Activated CD4-positive, alpha-beta T cell treated with anti-CD3 and anti-CD28 coated beads for 36 hours (primary cell): ENCODE measurements at places on chromosomes 1 and 21.

- DNase-seq, result no peak
Observed at GRCh38 chr1:22376976-22377375, 74.7 kb upstream of the ZBTB40 start.

DNA sequence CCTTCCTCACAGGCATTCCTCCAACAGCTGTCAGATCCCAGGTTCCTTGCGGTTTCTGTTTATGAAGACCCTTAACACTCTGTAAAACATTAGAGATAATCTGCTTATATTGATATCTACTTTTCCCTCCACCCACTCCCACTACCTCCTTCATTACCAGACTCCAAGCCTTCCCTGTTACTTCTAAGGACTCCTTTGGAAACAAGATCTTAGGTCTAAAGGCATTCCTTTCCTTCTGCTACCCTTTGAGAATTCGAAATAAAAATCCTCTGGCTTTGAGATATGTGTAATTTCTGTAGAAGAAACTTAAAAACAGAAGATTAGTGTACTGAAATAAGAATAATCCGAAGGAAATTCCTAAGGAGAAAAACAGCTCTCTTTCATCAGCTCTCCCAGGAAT, 23.7 kb upstream of the LYPLAL1 start:
- DNase-seq, result no peak

DNA sequence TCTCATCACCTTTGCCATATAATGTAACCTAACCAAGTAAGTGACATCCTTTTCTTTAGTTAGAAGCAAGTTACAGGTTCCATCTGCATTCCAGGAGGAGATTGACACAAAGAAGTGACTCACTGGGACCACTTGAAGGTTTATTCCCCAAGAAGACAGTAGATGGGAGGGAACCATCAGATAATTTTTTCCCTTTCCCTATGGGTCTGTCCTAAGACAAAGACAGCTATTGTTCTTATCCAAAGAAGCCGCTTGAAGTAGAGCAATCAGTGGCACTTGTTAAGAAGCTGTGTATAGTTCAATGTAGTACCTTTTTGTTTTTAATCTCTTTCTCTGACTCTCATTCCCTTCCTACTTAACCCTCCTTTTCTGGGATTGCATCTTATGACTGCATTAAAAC, 139.9 kb upstream of the B3GALT2 start:
- no peak for DNase-seq

DNA sequence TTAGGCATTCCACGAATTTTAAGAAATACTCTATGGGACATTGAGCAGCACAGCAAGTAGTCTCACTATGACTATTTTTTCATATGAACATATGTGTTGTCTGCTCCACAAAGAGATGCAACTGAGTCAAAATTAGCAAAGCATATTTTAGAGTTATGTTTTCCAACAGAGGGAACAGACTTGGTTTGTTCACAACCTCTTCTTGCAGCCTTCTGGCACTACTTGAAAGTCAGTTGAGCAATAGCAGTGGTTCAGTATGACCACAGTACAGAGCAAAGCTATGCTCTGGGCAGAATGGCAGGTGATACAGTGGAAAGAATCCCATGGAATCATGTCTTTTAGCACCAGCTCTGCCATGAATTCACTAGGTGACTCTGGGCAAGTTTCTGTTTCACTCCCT, 5.2 kb downstream of the CCN1 start:
- DNase-seq, result no peak

DNA sequence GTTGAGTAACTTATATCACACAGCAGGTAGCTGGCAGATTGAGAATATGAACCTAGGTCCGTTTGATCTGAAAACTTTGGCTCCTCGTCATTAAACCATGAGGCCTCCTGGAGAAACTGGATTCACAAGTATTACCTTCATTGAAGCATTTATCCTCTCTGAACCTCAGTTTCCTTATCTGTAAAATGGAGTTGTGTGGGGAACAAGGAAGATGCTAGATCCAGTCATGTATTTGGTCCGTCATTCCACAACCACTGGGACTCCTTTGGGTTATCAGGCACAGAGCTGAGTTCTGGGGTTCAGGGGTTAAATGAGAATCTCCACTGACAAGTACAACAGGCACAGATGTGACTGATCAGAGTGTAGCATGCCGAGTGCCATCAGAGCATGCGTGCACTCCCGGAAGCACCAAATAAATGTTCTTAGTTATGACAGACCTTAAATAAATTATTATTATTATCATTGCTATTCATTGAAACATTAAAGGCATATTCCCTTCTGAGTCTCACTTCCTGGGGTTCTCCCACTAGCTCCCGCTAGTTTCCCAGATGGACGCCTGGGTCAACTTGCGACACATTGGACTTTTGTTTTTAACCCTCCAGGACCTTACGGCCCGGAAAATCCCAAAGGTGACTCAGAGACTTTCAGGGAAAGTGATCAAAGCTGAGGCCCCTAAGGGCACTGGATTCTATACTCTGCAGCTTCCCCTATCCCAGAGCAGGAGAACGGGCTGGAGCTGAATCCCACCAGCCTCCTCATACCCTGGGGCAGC, 130.6 kb downstream of the PLPP3 start:
- no peak for DNase-seq

DNA sequence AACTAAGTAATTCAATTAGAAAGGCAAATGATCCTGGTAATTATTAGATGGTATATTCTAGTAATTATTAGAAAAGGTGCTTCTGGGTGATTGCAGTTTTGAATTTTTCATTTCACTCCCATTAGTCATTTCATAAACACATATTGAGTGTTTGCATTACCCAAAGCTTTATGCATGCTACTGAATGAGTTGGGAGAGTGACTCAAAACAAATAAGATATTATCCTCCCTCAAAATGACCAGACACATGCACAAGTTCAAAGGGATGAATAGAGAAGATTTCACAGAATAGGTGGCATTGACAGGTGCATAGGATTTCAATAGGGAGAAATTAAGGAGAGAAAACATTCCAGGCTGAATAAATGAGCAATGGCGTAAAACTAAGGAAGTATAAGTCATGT, 84.7 kb downstream of the PHTF1 start:
- DNase-seq, result no peak

DNA sequence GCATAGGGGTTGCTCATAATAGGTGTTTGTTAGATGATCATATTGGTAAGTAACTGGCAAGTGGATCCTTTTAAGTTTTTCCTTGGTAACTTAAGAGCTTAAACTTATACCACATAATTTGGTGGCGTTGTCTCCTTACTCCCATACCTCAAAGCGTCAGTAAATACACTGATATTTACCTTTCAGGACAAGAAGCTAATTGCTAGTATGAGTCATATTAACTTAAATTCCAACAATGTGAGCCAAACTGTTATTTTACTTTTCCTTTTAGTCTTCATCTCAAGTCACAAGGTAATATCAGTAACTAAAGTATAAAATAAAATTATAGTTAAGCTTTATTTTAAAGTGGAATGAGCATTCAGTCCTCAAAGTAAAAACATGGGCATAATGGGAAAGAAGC, 9.0 kb upstream of the SH3GLB1 start:
- DNase-seq, result no peak

- DNase-seq, result peak; percentile 84
Observed at GRCh38 chr1:184973272-184974055, 844 bp downstream of the NIBAN1 start.

DNA sequence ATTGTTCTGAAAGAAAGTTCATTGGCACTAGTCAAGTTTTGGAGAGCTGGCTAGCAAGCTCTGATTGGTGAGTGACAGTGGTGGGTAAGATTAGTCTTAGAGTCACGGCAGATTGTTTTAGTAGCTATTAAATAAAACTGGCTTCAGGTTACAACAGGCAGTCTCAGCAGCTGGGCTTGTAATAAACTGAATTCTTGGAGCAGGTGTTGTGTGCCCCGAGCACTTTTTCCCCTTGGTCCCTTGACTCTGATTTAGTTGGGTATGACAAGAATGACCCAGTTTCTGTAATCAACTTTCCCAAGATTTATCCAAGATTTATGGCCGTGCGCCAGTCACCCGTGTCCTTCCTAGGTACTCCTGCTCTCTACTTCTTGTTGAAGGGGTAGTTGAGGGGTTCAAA, 40.2 kb downstream of the TBCE start:
- no peak for DNase-seq
